GM12878 (cell line): ENCODE measurements at places on chromosomes 16 and 17. TPM values are rescaled to one million over a fixed set of nuclear protein-coding genes. Genes with fewer than 3 reads are reported as not detected.

DNA sequence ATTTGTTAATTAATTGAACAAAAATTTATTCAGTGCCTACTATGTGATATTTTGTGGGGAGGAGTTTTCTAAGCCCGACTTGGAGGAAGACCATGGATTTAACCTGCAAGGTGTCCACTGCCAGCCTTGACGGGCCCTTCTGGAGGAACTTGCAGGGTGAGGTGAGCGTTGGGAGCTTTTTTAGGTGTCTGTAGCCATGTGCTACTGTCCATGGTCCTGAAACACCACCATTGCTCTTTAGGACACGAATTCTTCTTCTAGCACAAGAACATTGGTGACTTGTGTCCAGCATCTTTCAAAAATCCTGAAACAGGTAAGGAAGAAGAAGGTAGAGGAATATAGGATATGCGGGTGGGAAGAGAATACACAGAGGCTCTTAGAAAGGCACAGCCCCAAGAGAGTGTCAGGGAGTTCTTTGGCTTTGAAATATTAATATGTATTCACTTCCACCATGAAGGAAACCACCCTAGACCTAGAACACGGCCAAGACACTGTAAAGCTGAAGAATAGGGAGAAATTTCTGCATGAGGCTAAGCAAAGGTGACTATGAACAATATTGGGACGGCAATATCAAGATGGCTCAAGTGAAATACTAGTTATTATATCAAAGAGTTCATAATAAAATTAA is 27.9 kb upstream of the OR4D1 start:
- no peak for DNase-seq

DNA sequence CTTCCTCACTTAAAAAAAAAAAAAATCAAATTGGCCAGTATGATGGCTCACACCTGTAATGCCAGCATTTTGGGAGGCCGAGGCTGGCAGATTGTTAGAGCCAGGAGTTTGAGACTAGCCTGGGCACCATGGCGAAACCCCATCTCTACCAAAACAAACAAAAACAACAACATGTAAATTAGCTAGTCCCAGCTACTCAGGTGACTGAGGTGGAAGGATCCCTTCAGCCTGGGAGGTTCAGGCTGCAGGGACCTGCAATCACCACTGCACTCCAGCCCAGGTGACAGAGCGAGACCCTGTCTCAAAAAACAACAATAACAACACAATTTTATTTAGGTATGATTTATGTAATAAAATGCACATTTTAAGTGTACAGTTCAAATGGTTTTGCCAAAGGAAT is 6.3 kb upstream of the EPOP start:
- no peak for DNase-seq

DNA sequence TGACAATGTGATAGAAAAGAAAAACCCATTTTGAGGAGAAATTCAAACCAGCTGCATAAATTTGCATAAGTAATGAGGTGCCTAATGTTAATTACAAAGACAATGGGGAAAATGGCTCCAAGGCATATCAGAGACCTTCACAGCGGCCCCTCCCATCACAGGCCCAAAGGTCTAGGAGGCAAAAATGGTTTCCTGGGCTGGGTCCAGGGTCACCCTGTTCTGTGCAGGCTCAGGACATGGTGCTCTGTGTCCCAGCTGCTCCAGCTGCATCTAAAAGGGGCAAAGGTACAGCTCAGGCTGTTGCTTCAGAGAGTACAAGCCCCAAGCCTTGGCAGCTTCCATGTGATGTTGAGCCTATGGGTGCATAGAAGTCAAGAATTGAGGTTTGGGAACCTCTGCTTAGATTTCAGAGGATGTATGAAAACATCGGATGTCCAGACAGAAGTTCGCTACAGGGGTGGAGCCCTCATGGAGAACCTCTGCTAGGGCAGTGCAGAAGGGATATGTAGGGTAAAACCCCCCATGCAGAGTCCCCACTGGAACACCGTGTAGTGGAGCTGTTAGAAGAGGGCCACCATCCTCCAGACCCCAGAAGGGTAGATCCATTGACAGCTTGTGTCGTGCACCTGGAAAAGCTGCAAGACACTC is 40.6 kb downstream of the IKZF3 start:
- DNase-seq, result no peak

DNA sequence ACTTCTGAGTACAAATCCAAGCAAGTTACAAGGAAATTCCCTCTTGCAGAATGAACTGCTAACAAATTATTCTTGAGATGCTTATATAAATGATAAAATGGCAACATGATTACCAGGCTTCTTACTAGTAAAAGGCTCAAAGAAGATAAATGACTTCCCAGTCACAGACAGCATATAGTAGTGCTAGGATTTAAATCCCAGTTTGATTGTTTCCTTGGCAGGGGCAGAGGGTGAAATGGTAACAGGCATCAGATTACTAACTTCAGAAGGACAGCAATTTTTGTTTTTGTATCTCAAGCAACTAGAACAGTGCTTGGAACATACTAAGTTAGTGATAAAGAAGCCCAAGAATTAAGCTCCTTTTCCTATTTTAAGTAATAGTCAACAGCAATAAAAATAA is 102.8 kb downstream of the SSH2 start:
- DNase-seq, result no peak

DNA sequence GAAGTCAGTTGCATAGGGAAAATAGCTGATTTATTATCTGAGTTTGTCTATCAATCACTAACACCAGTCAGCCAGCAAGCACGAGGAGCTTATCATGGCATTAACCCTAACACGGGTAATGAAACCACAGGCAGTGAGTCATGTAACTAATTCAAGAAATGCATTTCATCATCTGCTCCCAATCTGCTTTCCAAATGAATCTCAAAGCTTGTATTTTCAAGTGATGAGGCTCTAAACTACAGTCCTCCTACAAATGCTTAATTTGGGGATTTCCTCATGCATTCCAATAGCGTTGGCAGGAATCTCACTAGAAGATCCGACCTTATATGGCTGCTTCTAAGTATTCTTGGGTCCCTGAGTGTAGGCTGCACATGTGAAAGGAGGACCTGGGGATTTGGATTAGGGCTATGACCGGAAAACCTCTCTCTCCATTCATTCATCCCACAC is 118.4 kb upstream of the HSBP1 start:
- peak; percentile 17 for DNase-seq

The CCR7 gene
- 192 and 209 TPM in 2 replicates for total RNA-seq

The CMTM2 gene
- total RNA-seq, result not detected in 2 replicates

The LRRC46 gene
- 0.38 and 0.53 TPM in 2 replicates for total RNA-seq

The SLFN12L gene
- total RNA-seq, result 10.4 and 11.9 TPM in 2 replicates

The PARN gene
- 39.4 and 41.4 TPM in 2 replicates for total RNA-seq

The NAA60 gene
- total RNA-seq, result 38.6 and 39.7 TPM in 2 replicates

The TIGD7 gene
- total RNA-seq, result 1.9 and 2.0 TPM in 2 replicates

The ATP2C2 gene
- not detected in 2 replicates for total RNA-seq
